Activated T-helper 17 cell treated with anti-CD3 and anti-CD28 coated beads, Interleukin-2, amount 50 U/mL, for 72 hours (primary cell): ENCODE measurements at places on chromosomes 6 and 20. TPM values are rescaled to one million over a fixed set of nuclear protein-coding genes. Genes with fewer than 3 reads are reported as not detected.

DNA sequence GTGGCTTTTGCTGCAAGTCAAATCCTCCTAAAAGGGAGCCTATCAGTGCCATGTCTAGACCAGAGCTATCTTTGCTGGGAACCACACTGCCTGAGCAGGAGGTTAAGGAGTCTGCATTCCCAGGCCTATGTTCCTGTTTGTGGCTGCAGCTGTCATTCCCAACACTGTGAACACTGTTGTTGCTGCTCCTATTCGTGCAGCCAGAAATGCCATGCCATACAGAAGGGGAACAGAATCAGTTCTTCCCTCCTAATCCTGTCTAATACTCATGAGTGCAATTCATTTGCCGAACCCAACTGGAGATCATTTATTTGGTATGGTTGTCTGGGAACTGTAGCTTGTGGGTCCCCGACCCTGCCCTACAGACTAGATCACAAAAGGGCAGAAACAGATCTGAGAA lies 406.5 kb upstream of the GJE1 start:
- H3K4me3 ChIP-seq: no peak overlapping the region
- H3K27ac ChIP-seq: no peak overlapping the region
- no peaks in the 10 kb centered on the region for H3K4me1 ChIP-seq
- ATAC-seq: no peak
- no peaks in the 10 kb centered on the region for H3K27me3 ChIP-seq

DNA sequence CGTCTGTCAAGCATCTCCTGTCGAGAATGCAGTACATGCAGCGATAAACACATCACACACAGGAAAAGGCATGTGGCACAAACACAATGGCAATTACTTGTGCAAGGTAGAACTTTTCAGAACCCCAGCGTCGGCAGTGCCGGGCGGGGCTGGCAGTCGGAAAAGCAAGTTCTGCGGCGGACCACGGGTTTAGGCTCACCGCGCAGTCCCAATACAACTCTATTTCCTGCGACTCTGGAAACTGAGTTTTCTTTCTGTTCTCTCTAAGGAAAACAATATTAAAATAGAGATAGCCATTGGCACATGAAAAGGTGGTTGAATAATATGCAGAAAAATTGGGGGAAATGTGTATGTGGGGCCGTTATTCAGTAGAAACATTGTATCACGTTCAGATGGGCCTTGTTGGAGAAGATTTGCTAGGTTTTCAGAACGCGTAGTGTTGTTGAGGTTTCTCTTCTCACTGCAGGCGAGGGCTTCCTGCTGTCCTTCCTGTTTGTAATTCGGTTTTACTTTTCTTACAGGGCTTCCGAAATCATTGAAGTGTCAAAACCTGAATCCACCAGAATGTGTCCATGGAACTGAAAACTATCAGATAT lies 369.5 kb downstream of the THBS2 start:
- H3K27ac ChIP-seq: peak overlapping the region; percentile 86
- ATAC-seq: peak; percentile 72
- H3K4me3 ChIP-seq: peak overlapping the region; percentile 79
- no peaks in the 10 kb centered on the region for H3K27me3 ChIP-seq
- H3K36me3 ChIP-seq: no peaks in the 10 kb centered on the region

GRCh38 chr6:65819152-65819551 lies 112.1 kb upstream of the EYS start:
- H3K36me3 ChIP-seq: no peaks in the 10 kb centered on the region
- no peaks in the 10 kb centered on the region for H3K27me3 ChIP-seq
- ATAC-seq: no peak
- no peak overlapping the region for H3K27ac ChIP-seq
- no peaks in the 10 kb centered on the region for H3K4me1 ChIP-seq

DNA sequence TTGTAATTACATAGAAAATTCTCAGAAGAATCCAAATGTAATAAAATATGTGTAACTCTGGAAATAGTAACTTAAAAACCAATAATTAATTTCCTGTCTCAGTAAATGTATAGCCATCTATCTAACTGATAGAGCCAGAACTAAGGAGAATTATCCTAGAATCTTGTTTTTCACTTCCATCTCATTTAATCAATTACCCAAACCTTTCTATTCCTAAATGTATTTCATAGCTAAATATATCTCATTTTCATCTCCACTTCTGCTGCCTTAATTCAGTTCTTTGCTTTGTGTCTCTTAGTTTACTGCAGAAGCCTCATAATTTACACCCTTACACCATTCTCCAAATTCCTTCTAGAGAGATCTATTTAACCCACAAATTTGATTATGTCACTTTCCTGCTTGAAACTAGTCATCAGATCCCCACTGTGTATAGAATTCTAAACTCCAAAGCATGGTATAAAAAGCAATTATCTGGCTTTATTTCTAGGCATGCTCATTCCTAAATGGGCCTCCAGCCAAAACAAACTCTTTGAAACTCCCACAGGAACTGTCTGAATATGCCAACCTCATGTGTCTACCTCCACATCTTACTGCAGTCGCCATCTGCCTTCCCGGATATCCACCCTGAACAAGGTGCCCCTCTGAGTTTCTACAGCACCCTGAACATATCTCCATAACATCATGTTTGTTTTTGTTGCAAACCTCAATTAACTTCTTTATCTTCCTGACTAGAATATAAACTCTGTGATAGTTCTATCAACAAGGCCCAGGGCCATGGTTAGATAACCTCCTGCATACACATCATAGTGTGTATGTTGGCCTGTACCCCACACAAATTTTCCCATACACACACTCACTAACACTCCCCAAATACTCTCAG lies 70.5 kb upstream of the ADTRP start:
- no peak overlapping the region for H3K27ac ChIP-seq
- H3K27me3 ChIP-seq: no peaks in the 10 kb centered on the region
- H3K4me3 ChIP-seq: no peak overlapping the region
- ATAC-seq: no peak

DNA sequence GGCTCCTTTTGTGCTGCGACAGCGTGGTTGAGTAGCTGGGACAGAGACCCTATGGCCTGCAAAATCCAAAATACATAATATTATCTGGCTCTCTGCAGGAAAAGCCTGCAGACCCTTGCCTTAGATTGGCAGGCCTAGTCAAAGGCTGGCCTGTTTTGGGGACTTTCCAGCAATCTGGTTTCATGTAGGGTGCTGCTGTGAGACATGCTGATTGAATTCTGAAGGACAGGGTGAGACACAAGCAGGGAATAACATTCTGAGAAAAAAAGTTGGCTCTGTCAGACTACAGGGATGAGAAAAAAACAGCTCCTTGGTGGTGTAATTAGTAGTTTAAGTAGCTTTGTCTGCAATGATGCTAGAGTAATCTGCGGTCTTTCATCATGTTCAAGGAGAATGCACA lies 402.7 kb upstream of the AGPAT4 start:
- no peaks in the 10 kb centered on the region for H3K4me1 ChIP-seq
- ATAC-seq: peak; percentile 51
- no peaks in the 10 kb centered on the region for H3K36me3 ChIP-seq
- no peaks in the 10 kb centered on the region for H3K27me3 ChIP-seq
- H3K4me3 ChIP-seq: no peak overlapping the region

GRCh38 chr6:169188475-169188874 lies 65.2 kb downstream of the THBS2 start:
- no peak overlapping the region for H3K27ac ChIP-seq
- no peaks in the 10 kb centered on the region for H3K4me1 ChIP-seq
- H3K4me3 ChIP-seq: no peak overlapping the region
- H3K27me3 ChIP-seq: peaks cover 8% of the 10 kb centered on the region

DNA sequence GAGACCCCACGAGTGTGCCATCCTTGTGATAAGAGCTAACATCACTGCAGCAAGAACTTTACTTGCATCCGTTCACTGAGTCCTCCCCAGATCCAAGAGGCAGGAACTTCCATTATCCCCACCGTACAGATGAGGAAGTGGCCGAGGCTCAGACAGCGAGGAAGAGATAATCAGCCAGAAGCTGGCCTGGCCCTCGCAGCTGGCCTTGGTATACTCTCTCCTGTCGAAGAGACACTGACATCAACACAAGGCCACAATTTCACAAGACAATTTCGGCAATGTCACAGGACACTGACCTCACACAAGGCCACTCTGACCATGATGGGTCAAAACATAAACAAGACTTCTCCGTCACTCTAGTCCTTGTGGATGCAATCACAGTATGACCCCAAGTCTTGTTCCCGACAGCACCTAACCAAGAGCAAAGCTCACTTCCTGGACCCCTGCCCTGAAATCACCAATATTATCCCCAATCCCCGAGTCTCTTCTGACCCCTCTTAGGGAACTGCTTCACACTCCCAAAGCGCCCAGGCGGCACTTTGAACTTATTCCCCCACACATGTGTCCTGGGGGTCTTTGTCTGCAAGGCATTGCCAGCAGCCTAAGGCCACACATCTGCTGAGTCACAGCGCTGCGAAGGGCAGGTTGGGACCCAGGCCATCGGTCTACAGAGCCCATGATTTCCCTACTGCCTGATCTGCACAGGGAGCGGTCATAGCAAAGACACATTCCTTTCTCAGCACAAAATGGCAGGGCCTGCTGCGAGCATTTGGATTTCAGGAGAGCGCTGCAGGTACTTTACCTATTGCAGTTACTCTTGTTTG lies 14.8 kb upstream of the VAPB start:
- H3K27me3 ChIP-seq: peaks cover 21% of the 10 kb centered on the region
- ATAC-seq: no peak
- no peak overlapping the region for H3K4me3 ChIP-seq

DNA sequence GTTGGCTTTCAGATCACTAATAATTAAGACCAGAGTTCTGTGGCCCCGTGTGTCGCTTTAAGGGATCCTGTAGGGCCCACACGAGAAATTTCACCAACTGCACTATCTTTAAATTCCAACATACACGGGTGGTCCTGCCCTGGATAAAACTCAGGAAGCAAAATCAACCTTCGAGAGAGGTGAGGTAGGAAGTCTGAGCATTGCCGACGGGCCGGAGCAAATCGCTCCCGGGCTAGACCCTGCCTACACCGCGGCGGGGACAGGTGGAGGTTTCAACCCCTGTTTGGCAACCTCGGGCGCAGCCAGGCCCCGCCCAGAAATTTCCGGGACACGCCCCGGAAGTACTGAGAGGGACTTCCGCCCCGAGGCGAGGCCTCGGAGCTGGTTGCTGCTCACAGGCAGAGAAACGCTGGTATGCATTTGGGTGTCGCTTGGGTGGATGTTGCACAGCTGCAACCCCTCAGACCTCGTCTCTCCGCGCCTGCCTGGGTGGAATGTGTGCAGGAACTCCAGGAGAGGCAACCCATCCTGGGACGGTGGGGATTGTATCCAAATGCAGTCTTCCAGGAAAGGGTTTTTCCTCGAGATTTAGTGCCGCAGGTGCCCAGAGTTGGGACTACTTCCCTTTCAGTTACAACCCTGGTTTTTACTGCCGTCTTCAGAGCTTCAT lies 19.9 kb downstream of the ZKSCAN8 start:
- H3K27me3 ChIP-seq: peaks cover 3% of the 10 kb centered on the region
- peak overlapping the region; percentile 70 for H3K4me3 ChIP-seq
- ATAC-seq: peak; percentile 99
- H3K27ac ChIP-seq: peak overlapping the region; percentile 49
- peaks cover 4% of the 10 kb centered on the region for H3K4me1 ChIP-seq
- H3K36me3 ChIP-seq: peaks cover 25% of the 10 kb centered on the region

GRCh38 chr6:13500264-13500663 lies 12.9 kb upstream of the GFOD1 start:
- no peak overlapping the region for H3K4me3 ChIP-seq
- no peaks in the 10 kb centered on the region for H3K27me3 ChIP-seq
- H3K27ac ChIP-seq: no peak overlapping the region
- ATAC-seq: peak; percentile 65

GRCh38 chr20:47392721-47393073 lies 36.2 kb upstream of the ZMYND8 start:
- peaks cover 15% of the 10 kb centered on the region for H3K4me1 ChIP-seq
- H3K36me3 ChIP-seq: no peaks in the 10 kb centered on the region
- peak; percentile 82 for ATAC-seq
- H3K27me3 ChIP-seq: no peaks in the 10 kb centered on the region
- peak overlapping the region; percentile 56 for H3K4me3 ChIP-seq
- peak overlapping the region; percentile 80 for H3K27ac ChIP-seq

GRCh38 chr6:142568857-142569597 lies 267.2 kb downstream of the ADGRG6 start:
- H3K27me3 ChIP-seq: no peaks in the 10 kb centered on the region
- H3K4me1 ChIP-seq: peaks cover 20% of the 10 kb centered on the region
- ATAC-seq: peak; percentile 77
- H3K27ac ChIP-seq: peak overlapping the region; percentile 73

- H3K4me1 ChIP-seq: peaks cover 16% of the 10 kb centered on the region
- no peak for ATAC-seq
- H3K36me3 ChIP-seq: no peaks in the 10 kb centered on the region
These were observed 1.8 kb downstream of the EPB41L2 start for GRCh38 chr6:131061041-131061750.

GRCh38 chr6:94902974-94903628 lies 674.2 kb upstream of the MANEA start:
- H3K27ac ChIP-seq: no peak overlapping the region
- no peaks in the 10 kb centered on the region for H3K27me3 ChIP-seq
- H3K4me1 ChIP-seq: no peaks in the 10 kb centered on the region
- no peak for ATAC-seq

DNA sequence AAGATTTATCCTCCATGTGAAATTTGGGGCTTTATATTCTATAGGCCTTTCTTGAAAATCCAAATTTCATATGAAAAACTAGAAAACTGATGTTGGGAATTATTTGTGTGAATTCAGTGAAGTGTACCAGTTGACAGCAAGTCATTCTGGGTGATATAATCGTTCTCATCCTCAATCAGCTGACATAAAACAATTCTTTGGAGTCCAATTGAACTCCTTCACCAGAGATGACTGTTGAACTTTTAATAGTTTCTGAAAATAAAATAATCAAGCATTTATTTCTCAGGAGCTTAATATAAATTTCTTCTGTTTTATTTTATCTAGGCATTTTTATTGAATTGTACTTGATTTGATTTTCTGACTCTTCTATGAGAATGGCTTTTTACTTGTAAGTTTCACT lies 92.6 kb downstream of the ADGRB3 start:
- no peak overlapping the region for H3K27ac ChIP-seq
- H3K27me3 ChIP-seq: no peaks in the 10 kb centered on the region
- no peaks in the 10 kb centered on the region for H3K36me3 ChIP-seq
- ATAC-seq: no peak

GRCh38 chr20:19932170-19932667 lies 84.9 kb upstream of the NAA20 start:
- no peak overlapping the region for H3K27ac ChIP-seq
- no peak overlapping the region for H3K4me3 ChIP-seq
- no peak for ATAC-seq
- no peaks in the 10 kb centered on the region for H3K36me3 ChIP-seq
- peaks cover 5% of the 10 kb centered on the region for H3K27me3 ChIP-seq

GRCh38 chr6:134626086-134626485 lies 308.2 kb upstream of the SGK1 start:
- no peak overlapping the region for H3K4me3 ChIP-seq
- H3K27me3 ChIP-seq: no peaks in the 10 kb centered on the region
- no peak for ATAC-seq

GRCh38 chr6:294656-295565 lies 2.6 kb downstream of the DUSP22 start:
- peaks cover 6% of the 10 kb centered on the region for H3K36me3 ChIP-seq
- no peak overlapping the region for H3K27ac ChIP-seq
- H3K27me3 ChIP-seq: no peaks in the 10 kb centered on the region

SIRPG gene
- total RNA-seq: 32.0 TPM

RWDD2A gene
- total RNA-seq: 1.4 TPM

CFB gene
- 1.5 TPM for total RNA-seq

SLC17A9 gene
- total RNA-seq: 5.2 TPM

IBTK gene
- total RNA-seq: 23.5 TPM

ARMH2 gene
- total RNA-seq: 0.45 TPM

AVP gene
- total RNA-seq: not detected
